ENCODE measurements at places on chromosomes 6 and 20. TPM values are rescaled to one million over a fixed set of nuclear protein-coding genes. Genes with fewer than 3 reads are reported as not detected.

GRCh38 chr6:116019428-116019827 lies 41.3 kb downstream of the FRK start:
- DNase-seq, result no peak

The SLPI gene
- 1.0 TPM for total RNA-seq

- no peak for DNase-seq
Measured at GRCh38 chr20:18856873-18857272, 43.3 kb downstream of the SCP2D1 start.

DNA sequence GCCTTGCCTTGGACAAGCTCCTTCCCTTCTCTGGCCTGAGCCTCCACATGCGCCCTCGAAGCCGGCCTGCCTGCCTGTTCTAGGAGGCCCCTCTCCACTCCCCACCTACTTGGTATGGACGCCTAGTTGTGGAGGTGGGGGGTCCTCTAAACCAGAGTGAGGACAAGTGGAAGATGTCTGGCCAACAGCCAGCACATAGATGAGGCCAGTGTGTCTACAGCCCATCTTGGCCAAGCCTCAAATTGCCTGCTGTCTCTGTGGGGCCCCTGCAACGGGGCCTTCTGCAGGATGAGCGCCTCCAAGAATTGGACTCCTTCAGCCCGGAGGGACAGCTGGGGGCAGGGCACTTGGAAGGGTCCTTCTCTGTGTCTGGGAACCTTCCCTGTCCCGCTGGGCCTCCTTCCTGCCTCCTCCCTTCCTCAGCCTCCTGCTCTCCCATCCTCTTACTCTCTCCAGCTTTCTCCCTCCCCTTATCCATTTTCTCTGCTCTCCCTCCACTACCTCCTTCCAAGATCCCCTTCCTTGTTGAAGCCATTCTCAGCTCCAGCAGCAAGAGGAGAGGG lies 1.6 kb downstream of the MDFI start:
- no peak for DNase-seq

DNA sequence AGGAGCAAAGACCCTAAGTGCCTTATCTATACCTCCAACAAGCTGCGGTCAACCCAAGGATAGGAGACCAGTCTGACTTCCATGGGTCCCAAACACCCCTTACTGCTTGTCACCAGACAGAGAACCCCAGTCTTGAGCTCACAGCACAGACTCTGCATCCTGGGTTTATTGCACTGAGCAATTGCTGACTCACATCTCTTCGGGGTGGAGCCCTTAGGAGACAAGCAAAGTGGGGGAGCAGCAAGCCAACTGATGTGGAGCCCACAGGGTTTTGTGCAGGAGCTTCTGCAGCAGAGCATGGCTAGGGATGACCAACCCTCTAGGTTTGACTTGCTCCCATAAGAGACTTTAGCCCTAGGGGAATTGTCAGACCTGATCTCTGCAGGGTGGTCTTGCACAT lies 38.6 kb upstream of the EYS start:
- no peak for DNase-seq

DNA sequence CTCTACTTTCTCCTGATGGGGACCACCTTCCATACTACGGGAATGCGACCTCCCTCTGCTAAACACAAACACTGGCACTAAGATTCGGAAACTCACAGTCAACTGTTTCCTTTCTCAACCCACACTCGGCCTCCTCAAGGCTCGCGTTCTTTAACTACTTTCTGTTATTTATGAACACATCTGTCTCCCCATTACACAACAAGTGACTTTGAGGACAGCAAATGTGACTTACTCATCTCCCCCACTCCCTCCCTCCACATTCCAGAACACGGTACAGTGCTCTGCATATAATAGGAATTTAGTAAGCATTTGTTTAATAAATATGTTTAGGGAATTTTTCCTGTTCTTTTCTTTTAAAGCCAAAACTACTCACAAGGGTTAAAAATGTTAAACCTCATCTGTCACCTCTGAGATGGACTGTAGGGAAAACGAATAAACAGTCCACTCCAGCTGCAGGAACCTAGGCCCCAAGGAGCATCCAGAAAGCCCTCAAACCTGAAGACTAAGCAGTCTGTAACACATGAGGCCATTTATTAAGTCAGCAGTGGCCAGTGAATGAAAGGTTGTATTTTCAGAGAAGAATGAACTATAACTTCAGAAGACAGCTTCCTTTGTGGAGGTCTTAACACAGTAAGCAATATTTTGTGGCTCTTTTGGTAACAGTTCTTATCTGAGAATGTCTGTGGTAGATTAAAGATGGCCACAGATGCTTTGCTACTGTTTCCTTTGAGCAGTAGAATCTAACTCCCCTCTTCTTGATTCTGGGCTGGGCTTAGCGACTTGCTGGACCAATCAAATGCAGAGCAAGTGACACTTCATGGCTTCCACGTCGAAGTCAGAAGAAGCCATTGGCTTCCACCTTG lies 209.6 kb upstream of the DTNBP1 start:
- DNase-seq, result peak; percentile 24

- no peak for DNase-seq
Measured at GRCh38 chr6:67538032-67538431, 1097.0 kb upstream of the ADGRB3 start.

The ROS1 gene
- not detected for total RNA-seq

DNA sequence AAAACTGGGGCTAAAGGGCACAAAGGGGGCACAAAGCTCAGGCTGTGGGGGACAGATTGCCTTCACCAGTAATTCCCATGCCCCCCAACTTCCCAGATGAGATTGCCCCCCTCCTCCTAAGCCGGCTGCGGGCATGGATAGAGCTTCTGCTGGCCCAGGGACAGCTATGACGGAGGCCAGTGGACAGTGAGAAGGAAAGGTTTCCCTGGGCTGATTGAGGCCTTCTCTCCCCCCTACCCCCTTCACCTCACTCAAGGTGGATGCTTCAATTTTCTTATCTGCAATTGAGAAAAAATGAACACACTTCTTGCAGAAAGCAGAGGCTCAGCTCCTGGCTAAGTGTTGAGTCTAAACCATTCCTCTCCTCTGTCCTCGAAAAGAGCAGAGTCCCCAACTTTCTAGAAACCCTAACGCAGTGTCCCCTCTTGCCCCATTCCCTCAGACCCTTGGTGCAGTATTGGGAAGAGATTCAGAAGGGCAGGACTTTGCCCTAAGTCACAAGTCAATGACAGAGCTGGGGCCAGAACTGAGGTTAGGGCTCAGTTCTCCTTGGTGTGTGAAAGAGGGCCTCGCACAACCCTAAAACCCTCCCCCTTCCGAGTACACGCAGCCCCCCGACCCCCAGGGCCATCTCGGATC lies 808 bp downstream of the SDC4 start:
- DNase-seq, result no peak

- DNase-seq, result no peak
Measured at GRCh38 chr20:49948809-49949507, 12.8 kb downstream of the RNF114 start.

The L3MBTL1 gene
- total RNA-seq, result 19.0 TPM

The L3MBTL3 gene
- 18.3 TPM for total RNA-seq
